ENCODE measurements at places on chromosomes 2 and 18.

DNA sequence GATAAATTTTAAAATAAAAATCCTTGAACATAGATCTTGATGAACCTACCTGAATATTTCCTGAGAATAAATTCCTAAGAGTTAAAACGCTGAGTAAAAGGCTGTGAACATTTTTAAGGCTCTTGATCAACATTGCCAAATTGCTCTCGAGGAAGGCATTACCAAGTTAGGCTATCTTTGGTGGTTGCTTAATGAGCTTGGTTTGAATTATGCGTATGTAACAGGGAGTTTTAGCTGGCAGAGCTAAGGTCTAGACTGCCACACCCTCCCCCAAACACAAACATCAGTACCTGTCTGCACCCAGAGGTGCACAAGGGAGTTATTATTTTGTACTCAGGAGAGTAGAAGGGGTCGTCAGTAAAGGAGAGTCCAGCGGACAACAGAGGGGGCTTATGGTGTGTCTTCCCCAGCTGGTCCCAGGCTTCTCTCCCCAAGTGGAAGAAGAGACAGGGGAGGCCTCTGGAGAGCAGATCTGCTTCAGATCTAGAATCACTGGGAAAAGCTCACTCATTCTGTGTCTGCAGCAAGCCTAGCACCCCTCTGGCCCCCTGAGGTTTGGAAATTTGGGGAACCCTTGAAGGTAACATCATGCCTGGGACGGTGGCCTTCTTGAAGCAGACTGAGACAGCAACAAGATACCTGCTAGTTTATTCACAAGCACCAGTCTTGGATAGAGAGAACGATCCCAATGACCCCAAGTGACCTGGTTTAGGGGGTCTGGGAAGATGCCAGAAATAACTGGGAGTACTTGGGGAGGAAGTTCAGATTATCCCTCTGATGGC is 197.2 kb upstream of the ID2 start:
- DNase-seq = no peak

- peak; percentile 60 for DNase-seq
Observed at GRCh38 chr2:113407446-113408099, 29.9 kb upstream of the ZNG1B start.

DNA sequence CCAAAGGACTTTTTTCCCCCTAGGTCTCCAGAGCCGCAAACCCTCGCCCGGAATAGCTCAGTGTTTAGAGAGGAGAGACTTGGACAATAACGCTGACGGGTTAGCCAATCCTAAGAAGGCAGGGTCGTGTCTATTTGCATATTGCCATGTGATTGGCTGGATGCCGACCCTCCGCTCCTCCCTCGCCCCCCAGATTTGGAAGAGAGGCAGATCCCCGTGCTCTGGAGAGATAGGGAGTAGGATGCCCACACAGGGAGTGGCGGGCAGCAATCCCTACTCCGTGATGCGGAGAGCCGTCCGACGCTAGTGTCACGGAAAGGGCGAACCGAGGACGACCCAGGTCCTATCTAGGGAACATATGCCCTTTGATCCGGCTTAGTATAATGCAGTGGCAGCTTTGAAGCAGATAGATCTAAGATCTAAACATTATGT is 1.4 kb downstream of the WNT6 start:
- DNase-seq = peak; percentile 91

GRCh38 chr18:45688833-45689232 is 35.1 kb upstream of the SLC14A1 start:
- DNase-seq = no peak

- no peak for DNase-seq
Observed at GRCh38 chr2:8391126-8391525, 290.7 kb upstream of the ID2 start.

DNA sequence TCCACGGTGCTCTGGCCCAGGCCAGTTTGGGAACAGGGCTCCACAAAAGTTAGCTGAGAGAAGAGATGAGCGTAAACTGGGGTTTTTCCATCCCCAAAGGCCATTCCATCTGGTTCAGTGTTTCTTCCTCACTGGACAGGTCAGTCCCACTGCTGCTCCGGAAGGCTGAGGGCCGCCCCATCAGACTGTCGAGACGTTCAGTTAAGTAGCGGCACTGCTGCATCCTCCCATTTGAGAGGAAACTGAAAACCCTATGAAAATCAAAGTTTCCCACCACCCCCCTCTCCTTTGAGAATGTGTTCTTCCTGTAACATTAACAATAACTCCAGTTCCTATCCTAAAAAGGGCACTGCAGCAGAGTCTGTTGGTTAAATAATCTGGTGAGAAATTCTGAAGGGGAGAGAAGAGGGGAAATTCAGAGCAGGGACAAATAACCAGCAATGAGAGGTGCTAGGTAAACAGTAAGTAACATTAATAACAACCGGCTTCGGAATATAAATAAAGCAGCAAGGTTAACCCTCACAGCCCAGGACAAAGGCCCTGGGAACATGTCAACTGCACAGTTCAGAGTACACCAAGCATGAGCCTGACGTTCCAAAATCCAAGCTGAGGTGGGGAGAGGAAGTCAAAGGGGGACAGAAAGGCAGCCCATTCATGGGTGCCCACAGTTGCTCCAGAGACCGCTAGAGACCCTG is 55.4 kb downstream of the UXS1 start:
- no peak for DNase-seq

DNA sequence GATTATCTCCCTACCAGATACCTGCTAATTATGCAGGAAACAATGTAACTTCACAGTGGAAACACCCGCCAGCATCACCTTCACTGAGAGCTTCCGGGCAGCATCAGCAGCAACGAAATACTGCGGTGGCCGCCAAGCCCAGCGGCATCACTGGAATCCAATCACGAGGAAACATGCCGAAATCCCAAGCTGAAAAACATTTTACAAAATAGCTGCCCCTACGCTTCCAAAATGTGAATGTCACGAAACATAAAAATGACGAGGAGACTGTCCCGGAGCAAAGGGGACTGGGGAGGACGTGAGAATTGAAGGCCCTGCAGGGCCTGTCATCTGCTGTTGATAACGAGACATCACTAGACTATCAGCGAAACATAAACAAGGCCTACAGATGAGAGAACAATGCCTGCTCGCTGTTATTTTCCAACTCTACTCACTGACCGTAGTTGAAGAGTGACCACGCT is 82.6 kb downstream of the HDAC4 start:
- DNase-seq = no peak

GRCh38 chr2:238725298-238725697 is 122.6 kb upstream of the TWIST2 start:
- no peak for DNase-seq

- DNase-seq = no peak
Observed at GRCh38 chr2:161990741-161991140, 83.3 kb downstream of the DPP4 start.

DNA sequence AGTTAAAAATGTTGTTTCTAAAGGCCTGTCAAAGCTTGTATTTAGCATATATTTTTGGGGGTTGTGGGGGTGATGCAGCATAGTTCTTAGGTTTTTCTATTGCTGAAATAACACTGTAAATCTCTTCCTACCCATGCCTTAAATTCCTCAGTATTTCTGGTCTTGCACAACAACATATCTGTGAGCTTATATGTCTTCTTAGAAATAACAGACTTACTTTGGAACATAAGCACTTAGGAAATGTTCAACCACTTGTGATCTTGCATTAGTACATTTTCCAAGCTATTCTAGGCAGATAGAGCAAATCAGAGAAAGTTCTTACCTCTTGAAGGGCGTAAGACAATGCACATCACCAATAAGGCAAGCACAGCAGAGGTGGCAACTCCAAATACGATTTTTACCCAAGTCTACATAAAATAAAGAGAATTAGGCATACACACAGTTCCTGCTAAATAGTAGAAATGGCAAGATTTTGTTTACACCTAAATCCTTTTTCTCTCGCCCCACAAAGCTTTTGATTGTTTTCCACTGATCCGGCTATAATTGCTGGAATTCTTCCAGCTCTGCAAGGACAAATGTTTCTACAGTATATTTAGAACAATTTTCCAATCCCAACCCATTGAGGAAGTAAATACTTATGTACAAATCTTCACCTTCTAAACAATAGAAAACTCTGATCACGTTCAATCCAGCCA is 512 bp downstream of the FAP start:
- DNase-seq = no peak

DNA sequence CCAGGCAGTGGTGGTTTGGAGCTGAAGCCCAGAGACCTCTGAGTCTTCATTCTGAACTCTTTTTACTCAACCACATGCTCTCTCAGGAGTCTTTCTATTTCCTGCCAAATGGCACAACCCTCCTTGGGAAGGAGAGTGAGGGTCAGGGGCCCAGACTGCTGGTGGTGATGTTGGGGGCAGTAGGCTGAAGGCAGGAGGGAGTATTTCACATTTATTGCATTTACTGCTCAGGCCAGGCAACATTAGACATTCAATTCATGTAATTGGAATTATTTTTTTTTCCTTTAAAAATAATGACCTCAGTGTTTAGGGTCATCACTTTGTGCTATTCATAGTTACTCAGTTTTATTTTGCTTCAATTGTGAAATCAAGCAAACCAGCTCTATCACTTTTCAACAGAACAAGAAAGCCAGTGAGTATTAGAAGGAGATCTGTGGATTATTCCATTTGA is 311.3 kb upstream of the NT5C1B start:
- DNase-seq = no peak

DNA sequence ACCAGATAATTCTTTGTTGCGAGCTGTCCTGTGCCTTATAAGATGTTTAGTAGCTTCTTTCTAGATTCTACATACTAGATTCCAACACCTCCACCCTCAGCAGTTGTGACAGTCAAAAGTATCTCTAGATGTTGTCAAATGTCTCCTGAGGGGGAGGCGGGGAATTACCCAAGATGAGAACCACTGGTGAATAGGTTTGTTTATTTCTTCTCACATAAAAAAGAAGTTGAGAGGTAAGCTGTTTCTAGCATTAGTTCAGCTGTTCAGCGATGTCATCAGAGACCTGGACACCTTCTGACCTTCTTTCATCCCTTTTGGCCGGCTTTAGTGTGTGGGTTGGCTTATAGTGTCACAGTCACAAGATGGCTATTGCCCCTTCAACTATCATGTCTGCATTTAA is 237.5 kb upstream of the SP5 start:
- DNase-seq = no peak

DNA sequence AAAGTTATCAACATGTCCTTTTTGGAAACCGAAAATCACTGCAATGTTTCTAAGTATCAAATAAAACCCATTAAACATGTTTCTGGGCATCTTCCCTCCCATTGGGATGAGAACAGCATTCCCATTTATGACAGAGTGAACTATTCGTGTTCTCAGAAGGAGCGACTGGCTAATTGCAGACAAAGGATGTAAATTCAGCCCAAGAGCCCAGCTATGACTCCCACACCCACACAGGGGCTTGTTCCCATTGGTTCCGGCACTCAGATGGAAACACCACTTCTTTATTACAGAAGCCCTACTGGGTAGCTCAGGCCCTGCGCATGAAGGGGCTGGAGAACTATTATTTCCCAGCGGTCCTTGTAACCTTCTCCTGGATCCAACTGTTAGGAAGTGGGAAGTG is 16.6 kb upstream of the NPAS2 start:
- DNase-seq = no peak

- peak; percentile 38 for DNase-seq
Observed at GRCh38 chr18:3713166-3713565, 263.2 kb downstream of the TGIF1 start.

DNA sequence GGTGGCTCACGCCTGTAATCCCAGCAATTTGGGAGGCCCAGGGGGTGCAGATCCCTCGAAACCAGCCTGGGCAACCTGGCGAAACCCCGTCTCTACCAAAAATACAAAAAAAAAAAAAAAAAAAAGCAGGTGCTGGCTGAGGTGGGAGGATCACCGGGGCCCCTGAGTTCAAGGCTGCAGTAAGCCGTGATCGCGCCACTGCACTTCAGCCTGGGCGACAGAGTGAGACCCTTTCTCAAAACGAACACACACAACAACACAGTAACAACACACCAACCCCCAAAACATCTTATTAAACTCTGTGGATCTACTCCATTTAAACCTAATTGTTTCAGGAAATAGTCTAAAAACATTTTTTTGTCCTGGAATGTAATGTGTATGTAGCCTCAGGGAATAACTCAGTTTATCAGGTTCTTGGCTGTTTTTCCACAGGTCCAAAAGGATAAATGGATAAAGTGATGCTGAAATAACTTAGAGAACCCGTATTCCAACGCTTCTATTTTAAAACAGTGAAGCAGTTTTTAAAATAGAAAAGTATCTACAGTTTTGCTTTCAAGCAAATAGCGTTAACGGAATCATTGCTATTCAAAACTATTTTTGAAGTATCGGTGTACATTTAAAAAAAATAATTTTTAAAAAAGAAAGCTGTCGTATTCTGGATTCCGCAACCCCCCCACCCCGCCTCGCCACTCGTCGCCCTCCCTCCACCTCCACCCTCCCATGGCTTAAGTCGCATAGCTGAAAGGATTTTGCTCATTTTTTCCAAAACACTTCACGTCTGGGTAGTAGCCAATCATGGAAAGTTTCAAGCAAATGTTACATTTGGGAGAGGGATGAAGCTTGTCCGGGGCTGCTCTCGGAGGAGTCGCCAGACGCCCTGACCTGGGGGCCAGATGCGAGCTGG is 895 bp upstream of the GLS start:
- no peak for DNase-seq

DNA sequence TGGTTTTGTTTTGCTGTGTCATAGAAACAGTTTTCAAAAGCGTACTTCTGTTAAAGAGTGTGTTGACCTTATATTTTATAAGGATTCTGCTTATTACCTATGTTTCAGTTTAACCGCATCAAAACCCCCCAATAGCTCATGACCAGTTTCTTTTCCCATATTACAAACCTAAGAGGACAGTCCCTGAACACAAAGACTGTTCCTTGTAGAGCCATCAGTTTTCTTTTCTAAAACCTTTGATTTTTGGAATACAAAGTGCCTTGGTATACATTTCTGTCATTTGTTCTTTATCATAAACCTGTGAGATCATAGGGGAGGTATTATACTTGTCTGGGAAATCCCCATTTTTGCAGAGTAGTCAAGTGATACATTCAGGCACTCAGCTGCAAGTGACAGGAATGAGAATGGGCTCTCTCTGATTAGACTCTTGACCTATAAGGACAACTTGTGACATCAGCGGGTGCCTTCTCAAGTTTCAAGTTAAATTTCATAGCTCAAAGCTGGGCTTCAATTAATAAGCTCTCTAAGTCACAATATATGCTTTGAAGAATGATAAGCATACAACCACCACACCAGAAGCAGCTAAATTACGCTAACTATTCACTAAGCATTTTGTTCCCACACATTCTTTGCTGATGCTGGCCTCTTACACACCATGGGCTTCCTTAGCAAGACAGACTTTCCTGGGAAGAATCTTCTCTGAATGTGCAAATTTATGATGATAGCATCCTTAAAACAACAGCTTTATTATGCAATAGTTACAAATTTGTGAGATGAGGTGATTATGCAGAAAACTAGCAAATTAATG is 97.5 kb upstream of the CD302 start:
- no peak for DNase-seq

DNA sequence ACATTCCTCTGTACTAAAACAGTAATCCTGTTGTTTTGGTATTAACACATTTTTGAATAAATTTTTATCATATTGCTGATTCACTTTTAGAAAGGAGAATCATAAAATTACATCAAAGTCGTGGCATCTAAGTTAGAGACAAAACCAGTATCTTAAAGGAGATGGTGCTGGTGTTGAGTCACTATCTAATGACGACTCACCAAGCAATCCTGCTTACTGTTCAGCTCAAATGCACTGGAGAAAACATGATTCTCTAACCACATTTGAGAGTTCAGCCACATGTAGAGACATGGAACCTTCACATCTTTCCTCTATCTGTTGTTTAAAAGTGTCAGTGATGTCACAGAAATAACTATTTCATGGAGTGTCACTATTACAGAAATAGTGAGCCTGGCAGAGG is 473.8 kb downstream of the TGIF1 start:
- peak; percentile 19 for DNase-seq
